ENCODE measurements at places on chromosomes 6 and 20.
A peak's percentile ranks its signal among the peaks of the same experiment; 100 is the strongest.

DNA sequence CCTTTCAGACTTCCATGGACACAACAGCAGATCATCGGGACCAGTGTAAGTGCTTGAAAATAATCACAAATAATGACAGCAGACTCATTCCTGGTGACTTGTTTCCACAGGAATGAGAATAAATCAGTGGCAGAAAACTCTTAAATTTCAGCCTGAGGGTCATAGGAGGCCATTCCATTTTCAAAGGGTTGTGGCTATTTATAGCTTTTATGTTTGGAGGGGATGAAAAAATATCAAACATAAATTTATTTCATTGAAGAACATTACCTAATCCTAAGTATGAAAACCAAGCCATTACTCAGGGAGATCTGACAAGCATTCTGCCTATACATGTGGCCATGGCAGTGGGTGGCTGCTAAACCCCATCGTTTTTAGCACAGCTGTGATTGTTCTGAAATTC lies 173.6 kb upstream of the CNR1 start:
- peak; percentile 6 for DNase-seq

GRCh38 chr6:136788069-136788902 lies 4.0 kb downstream of the MAP3K5 start:
- peak; percentile 88 for DNase-seq

DNA sequence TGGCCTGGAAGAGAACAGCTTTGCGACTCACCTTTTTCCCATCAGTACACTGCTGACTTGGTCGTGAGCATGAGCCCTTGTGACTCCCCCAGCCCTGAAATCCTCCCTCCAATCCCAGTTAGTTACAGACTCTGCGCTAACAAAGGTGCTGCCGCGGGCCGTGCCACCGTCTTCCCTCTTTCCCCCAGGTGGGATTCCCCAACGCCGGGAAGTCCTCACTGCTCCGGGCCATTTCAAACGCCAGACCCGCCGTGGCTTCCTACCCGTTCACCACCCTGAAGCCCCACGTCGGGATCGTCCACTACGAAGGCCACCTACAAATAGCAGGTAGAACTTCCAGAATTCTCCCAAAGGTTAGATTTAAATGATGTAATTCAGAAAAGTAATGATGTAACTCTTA lies 16.1 kb downstream of the MTG2 start:
- DNase-seq, result no peak

GRCh38 chr20:26163890-26164289 lies 467.2 kb upstream of the ZNF337 start:
- peak; percentile 97 for DNase-seq

DNA sequence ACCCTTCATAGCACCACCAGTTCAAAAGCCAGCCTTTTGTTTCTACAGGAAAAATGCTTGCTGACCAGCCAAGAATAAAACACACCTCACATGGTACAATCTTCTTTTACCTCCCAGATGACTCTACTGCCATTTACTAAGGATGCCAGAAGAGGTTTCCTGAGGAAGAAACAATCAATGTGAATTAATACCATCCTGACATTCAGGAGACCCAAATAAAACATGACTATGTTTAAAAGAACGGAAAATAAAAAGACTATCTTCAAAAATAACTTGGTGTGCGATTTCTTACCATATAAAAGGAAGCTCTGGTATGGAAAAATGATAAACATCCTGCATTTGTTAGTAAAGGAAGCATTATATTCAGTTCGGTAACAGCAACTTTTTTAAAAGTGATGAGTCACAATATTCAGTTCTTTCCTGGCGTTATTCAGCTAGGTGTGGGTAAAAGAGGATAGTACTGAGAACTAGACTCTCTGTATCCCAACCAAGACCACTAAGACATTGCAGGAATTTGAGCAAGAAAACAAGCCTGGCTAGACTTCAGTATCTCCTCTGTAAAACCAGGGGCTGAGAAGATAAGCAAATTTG lies 16.3 kb downstream of the COL21A1 start:
- DNase-seq, result no peak

DNA sequence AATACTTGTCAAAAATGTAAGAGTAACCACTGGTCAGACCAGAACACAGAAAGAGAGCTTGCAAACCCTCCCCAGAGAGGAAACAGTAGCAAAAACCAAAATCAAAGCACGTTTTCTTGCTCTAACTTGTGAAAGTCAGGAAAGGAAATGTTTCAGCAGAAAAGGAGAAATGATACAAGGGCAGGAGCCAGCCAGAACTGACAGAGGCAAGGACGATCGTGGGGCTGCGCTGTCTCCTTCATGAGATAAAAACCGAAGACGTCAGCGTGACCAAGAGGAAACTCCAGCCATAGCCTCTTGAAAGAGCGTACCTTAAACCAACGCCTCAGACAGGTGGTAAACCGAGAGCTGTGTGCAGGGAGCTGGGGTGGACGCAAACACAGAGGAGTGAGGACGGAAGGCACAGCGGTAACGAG lies 27.5 kb downstream of the LAMA5 start:
- DNase-seq, result no peak

DNA sequence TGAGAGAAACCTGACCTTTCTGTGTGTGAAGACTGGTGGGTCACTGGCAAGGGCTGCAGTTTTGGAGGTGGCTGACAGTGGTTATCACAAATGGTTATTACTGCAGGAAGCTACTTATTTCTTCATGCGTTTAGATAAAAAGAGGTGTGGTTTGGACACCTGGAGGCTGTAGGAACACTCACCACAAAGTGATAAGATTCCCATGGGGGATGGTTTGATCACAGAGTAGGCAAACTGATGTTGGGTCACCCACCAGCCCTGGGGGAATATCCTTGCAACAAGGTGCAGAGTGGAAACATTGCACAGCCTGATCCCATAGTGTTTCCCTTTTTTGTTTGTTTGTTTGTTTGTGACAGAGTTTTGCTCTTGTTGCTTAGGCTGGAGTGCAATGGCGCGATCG lies 33.9 kb upstream of the RNGTT start:
- DNase-seq, result no peak

GRCh38 chr6:44920952-44921491 lies 407.1 kb upstream of the RUNX2 start:
- DNase-seq, result no peak

DNA sequence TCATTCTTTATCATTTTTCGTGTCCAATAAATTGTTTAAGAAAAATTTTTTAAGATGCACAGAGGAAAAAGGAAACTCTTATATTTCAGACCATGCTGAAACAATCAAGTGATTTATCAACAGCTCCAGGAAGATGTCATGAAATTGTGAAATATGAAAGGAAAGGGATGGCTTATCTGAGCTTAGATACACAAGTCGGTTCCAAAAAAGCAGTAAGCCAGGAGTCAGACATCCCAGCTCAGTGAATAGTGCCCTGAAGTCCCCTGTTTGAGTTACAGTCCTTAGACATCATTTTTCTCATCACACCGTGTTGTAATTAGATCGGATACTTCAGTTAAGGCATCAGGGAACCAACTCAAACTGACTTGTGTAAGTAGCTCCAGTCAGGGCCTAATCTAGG lies 91.0 kb upstream of the SSTR4 start:
- no peak for DNase-seq

DNA sequence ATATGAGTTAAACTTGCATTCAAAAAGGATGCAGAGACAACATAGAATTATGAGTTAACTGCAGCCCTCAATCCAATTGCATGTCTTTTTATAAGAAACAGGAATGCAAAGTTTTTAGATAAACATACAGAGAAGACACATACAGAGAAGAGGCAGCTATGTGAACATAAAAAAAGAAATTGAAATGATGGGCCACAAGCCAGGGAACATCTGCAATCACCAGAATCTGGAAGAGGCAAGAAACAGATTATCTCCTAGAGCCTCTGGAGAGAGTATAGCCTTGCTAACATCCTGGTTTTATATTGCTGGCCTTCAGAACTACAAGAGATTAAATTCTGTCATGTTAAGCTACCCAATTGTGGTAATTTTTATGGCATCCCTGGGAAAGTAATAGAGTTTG lies 257.2 kb upstream of the EYS start:
- DNase-seq, result no peak
